BJ (cell line): ENCODE measurements at places on chromosomes 6 and 20.

DNA sequence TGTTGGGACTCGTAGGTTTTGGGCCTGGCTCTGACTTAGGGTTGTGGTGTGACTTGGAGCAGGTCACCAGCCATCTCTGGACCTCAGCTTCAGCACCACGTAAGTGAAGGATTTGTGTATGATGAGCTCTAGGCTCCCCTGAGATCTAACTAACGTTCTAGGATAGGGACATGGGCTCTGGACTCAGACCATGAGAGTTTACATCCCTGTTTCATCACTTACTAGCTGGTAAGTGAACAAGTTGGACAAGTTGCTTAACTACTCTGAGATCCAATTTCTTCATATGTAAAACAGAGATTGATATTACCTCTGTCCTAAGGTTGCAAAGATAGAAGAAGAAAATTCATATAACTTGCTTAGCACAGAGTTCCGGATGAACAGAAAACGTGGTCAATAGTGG lies 20.3 kb upstream of the PNPLA1 start:
- DNase-seq: no peak

DNA sequence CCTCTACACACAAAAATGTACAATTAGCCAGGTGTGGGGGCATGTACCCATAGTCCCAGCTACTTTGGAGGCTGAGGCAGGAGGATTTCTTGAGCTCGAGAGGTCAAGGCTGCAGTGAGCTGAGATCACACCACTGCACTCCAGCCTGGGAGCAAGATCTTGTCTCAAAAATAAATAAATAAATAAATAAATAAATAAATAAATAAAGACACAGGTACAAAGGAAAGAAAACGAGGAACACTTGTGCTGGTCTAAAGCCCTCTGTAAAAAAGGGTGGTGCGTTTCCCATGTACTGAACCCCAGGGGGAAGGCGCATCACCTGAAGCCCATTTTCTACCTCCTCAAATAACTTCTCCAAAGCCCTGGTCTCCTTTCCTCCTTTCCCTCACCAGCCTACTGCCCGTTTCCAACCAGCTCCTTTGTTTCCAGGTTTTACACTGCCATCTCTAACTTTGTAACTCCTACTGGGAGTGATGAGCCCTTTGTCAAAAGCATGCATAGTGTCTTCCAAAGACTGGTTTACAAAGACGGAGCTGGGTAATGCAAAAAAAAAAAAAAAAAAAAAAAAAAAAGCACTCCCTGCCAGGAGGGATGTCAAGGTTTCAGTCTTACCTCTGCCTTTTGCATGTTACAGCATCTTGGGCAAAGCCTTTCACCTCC lies 81.5 kb upstream of the SOX4 start:
- DNase-seq: no peak

DNA sequence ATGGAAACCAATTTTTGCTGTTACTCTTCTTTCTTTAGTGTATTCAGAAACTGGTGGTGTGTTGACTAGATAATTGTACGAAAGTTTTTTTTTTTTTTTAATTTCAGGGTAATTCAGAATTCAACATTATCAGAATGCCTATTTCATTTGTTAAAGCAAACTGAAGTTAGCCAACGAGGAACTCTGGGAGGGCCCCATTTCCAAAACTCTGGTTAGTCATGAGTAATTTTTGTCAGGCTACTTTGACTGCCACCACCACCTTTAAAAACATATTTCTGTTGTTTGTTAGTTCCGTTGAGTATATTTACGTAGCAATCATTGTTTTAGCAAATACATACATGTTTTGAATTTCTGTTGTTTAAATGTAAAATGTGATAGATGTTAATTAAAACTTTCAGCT lies 763 bp downstream of the ZKSCAN8 start:
- DNase-seq: no peak

- DNase-seq: no peak
Observed at GRCh38 chr6:77492530-77492929, 29.2 kb upstream of the HTR1B start.

DNA sequence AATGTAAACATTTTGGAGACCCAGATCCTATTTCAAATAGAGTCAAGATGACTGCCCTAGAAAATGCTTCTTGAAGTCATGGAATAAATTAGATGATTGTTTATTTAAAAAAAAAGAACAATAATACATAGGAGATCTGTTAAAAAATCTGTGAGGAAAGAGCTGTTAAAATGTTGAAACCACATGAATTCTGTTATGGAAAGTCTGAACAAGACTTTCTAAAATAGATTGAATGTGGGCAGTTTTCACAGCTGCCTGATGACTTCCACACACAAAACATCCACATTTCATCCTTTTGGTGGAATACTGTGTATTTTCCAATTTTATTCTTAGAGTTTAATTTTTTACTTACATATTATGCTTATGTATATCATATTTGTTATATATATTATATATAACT lies 186.1 kb downstream of the LAMA2 start:
- DNase-seq: no peak

- no peak for DNase-seq
Observed at GRCh38 chr6:47709160-47709559, 10.8 kb downstream of the ADGRF4 start.

DNA sequence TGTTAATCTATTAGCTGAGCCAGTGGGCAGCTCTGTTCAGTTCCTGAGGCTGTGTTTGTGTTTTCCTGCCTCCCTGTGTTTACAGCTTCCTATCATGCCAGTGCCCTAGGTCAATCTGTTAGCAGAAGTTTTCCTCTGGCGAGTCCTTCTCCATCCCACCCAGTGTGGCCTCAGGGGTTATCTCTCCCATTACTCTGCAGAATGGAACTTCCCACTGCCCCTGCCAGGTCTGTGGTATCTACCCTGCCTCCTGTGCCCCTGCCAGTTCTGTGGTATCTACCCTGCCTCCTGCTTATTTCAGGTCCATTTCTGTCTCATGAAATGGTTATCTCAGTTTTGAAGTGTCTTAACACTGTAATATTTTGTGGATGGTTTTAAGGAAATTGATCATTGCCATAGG lies 63.1 kb downstream of the SLX4IP start:
- no peak for DNase-seq

- DNase-seq: no peak
Observed at GRCh38 chr6:67265996-67266921, 1368.8 kb upstream of the ADGRB3 start.

DNA sequence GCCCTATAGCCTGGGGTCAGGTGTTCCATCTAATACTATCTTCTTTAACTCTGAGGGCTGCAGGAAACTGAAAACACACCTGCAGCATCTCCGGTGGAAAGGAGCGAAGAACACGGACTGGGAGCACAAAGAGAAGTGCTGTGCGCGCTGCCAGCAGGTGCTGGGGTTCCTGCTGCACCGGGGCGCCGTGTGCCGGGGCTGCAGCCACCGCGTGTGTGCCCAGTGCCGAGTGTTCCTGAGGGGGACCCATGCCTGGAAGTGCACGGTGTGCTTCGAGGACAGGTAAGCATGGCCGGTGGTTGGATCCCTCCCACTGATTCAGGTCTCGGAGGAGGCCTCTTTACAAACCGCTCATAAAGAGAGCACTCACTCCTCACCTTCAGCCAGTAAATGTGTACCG lies 15.5 kb downstream of the SYTL3 start:
- DNase-seq: no peak
